ENCODE measurements at places on chromosomes 16 and 17.

- DNase-seq, result no peak
These were observed 59.2 kb downstream of the TBC1D16 start for GRCh38 chr17:79976451-79976850.

DNA sequence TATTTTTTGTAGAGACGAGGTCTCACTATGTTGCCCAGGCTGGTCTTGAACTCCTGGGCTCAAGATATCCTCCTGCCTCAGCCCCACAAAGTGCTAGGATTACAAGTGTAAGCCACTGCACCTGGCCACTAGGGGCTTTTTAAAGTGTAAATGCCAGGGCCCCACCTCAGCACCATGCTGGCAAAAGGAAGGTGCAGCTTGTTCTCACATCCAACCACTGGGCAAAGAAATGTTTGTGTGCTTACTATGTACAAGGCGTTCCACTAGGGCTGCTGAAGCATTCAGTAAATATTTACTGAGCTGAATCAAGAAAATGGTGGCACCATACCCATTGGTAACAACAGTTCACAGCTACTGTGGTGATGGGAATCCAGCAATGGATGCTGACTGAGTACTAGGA, 22.6 kb downstream of the COG1 start:
- no peak for DNase-seq

GRCh38 chr17:75514299-75514918, 928 bp downstream of the CASKIN2 start:
- DNase-seq, result no peak

- DNase-seq, result no peak
These were observed 579.6 kb upstream of the CDH5 start for GRCh38 chr16:65786916-65787315.
